ENCODE measurements at places on chromosomes 2 and 18.

GRCh38 chr18:3248062-3248657 lies 559 bp downstream of the MYL12A start:
- DNase-seq, result no peak

DNA sequence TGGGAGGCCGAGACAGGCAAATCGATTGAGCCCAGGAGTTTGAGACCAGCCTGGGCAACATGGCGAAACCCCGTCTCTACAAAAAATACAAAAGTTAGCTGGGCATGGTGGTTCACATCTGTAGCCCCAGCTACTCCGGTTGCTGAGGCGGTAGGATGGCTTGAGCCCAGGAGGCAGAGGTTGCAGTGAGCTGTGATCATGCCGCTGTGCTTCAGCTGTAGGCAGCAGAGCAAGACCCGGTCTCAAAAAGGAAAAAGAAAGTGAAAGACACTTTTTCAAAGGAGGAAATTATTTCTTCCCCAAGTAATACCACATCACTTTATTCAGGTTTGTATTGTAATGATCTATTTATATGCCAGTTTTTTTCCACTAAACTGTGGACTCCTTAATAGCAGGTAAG lies 35.7 kb upstream of the TAF4B start:
- no peak for DNase-seq

DNA sequence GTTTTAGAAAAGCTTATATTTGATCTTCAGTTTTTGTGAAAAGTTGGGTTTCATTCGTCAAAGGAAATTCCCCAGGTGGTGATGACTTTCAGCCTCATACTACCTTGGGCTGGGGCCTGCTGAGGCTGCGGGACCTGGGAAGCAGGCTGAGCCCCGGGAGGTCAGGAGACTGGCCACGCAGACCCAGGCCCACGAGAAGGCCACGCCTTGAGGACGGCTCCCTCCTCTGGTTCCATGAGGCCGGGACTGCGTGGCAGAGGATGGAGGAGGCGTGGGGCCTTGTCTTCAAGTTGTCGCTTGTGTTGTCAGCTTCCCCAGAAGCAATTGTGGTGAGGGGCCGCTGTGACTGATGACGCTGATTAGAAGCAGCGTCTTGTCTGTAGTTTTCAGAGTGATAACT lies 11.8 kb downstream of the CNDP2 start:
- DNase-seq, result no peak

GRCh38 chr2:102758439-102758838 lies 3.4 kb upstream of the TMEM182 start:
- no peak for DNase-seq

DNA sequence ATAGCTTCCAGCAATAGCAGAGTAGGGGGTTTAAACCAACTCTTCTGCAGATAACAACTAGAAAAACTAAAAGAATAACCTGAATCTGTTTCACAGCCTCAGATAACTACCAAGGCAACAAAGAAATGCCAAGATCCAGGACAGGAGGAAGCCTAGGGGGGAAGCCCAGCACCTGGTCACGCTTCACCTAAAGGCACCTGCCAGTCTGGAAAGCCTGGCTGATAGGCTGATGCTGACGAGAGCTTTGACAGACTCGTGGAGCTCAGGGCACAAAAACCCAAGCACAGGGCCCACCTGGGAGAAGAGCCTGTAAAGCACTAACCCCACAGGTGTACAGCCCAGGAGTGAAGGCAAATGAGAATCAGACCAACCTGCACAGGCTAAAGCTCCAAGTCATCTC lies 22.6 kb downstream of the EIPR1 start:
- DNase-seq, result no peak

DNA sequence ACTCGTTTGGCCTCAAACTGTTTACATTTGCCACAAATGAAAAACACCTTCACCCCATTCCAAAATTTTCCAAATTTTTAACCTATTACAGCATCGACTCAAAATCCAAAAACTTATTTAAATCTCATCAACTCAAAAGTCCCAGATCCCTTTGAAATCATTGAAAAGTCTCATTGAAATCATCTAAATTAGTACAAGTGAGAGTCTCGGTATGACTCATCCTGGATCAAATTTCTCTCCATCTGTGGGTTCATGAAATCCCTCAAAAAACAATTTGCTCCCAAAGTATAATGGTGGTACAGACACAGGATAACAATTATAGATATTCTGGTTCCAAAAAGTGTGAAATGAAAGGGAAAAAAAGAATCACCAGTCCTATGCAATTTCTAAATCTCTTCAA lies 65.1 kb downstream of the LRP1B start:
- no peak for DNase-seq

DNA sequence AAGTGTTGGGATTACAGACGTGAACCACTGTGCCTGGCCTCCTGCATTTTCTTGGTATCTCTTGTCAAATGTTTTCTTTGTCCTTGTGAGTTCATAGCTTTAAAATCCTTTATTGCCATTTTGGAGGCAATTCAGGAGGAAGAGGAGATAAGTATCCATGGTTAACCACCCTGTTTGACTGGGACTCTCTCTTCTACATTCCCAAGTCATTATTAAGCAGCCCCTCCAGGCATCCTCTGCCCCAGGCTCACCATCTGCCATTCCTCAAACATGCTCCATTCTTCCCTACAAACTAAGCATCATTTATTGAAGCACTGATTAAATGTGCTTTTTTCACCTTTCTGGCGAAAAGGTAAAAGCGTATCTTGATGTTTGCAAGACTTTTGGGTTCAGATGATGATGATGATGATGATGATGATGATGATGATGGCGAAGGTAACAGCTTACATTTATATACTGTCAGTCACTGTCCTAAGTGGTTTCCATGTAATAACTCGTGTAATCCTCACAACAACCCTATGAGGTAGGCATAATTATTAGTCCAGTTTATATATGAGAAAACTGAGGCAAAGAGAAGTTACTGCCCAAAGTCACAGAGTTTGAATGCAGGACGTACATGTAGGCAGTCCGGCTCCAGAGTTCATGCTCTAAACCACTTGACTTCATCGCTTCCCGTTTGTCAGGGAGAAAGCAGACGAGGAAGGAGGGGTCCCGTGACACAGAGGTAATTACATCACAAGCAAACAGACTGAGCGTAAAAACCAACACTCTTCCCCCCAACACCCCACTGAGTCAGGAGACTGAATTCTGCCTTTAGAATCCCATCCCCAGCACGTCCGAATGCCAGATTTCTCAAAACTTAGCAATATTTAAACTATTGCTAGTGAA lies 69.7 kb upstream of the ACKR3 start:
- DNase-seq, result no peak

GRCh38 chr18:24914171-24914525 lies 437.8 kb downstream of the ZNF521 start:
- no peak for DNase-seq

- no peak for DNase-seq
Measured at GRCh38 chr2:45218931-45219339, 209.7 kb upstream of the SIX2 start.

- DNase-seq, result no peak
Measured at GRCh38 chr2:219856602-219857001, 229.2 kb downstream of the SLC4A3 start.

- no peak for DNase-seq
Measured at GRCh38 chr2:44789971-44790721, 151.4 kb upstream of the SIX3 start.

GRCh38 chr2:108212671-108213070 lies 27.1 kb upstream of the SULT1C3 start:
- DNase-seq, result no peak

DNA sequence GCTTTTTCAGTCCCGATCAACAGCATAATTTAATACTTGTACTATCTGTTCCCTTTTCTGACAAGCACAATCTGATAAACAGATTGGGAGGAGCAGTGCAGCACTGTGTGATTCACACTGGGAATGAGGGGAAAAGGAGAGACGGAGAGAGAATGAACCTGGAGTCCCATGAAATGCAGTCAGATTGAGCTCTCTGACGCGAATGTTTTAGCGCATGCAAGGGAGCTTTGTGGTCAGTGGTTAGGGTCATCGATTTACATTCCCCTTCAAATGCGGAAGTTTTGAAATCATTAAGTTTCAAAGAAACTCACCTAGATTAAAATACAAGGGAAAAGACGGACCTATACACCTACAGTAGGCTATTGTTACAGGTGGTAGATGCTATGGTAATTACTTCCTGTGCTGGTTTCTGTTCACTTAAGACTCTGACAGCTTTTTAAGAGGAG lies 99.6 kb downstream of the KCTD1 start:
- DNase-seq, result no peak

DNA sequence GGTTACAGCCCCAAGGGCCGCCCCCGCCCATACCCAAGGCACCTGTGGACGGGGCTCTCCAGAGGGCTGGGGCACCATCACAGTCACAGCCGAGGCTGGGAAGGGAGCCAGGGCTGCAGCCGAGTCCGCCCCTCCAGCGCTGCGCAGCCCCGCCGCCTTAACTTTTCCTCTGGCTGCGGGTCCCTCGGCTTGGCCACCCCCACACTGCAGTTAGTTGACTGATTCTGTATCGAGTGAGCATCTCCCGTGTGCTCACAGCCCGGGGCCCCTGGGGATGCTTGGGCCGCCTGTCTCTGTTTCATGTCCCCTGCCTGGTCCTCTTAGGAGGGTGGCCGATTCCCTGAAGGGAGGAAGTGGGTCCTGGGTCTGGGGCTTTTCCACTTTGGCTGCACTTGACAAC lies 33.7 kb downstream of the EMILIN2 start:
- no peak for DNase-seq

DNA sequence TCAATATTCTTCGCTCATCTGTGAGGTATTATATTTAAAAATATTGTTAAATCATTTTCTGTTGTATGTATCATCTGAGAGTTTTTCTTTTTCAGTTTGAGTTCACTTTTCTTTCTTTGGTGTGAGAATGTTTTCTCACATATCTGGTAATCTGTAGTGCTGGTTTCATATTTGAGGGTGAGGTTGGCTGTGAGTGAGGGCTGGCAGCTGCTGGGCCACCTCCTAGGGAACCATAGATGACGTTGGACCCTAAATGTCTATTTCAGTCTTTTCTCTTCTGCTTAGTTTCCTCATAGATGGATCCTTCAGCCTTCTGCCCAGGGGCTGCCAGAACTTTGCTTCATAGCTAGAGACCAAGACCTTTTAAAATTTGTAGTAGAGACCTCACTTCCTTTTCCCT lies 33.5 kb downstream of the MGAT5 start:
- DNase-seq, result no peak
